ENCODE measurements at places on chromosomes 13 and 19. TPM values are rescaled to one million over a fixed set of nuclear protein-coding genes. Genes with fewer than 3 reads are reported as not detected.

DNA sequence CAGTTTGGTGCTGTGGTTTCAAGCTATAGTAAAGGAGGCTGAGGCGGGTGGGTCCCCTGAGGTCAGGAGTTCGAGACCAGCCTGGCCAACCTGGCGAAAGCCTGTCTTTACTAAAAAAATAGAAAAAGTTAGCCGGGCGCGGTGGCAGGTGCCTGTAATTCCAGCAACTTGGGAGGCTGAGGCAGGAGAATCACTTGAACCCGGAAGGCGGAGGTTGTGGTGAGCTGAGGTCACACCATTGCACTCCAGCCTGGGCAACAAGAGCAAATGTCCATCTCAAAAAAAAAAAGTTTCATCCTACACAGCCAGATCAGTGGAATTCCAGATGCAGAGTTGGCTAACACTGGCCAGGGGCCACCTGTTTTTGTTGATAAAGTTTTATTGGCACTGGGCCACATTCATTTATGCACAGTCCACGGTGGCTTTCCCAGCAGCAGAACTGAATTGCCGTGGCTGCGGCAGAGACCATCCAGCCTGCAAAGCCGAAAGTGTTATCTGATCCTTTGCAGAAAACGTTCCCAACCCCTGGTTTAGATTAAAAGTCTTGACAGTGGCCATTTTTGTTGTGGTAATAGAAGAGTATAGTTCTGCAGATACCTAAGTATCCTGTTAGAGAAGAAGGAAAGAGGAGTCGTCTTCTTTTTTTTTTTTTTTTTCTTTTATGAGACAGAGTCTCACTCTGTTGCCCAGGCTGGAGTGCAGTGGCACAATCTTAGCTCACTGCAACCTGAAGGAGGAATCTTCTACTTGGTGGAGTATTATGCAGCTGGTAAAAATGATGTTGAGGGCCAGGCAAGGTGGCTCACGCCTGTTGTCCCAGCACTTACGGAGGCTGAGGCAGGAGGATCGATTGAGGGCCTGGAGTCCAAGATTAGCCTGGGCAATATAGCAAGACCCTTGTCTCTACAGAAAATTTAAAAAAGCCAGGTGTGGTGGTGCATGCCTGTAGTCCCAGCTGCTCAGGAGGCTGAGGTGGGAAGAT, 8.7 kb downstream of the NCLN start:
- DNase-seq, result no peak

- DNase-seq, result no peak
Measured at GRCh38 chr19:38274739-38275138, 10.4 kb downstream of the SPINT2 start.

- DNase-seq, result no peak
Measured at GRCh38 chr13:48492096-48492440, 40.8 kb downstream of the RCBTB2 start.

- no peak for DNase-seq
Measured at GRCh38 chr13:54301085-54301484, 1272.5 kb downstream of the OLFM4 start.

DNA sequence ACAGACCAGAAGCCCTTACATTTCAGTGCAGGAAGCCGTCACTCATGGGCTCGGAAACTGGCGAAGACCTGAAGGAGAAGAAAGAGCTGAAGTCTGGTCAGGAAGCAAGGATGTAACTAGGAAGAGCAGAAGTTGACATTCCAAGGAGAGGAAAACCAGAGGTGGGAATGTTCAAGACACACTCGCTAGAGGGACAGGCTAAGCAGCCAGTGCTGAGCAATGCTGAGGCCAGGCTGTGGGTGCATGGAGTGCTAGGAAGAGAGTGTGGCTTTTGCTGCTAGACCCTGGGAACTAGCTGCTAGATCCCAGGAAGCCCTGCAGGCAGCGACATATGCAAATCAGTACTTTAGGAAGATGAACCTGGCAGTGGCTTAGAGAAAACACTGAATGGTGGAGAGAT, 12.1 kb upstream of the URAD start:
- no peak for DNase-seq

DNA sequence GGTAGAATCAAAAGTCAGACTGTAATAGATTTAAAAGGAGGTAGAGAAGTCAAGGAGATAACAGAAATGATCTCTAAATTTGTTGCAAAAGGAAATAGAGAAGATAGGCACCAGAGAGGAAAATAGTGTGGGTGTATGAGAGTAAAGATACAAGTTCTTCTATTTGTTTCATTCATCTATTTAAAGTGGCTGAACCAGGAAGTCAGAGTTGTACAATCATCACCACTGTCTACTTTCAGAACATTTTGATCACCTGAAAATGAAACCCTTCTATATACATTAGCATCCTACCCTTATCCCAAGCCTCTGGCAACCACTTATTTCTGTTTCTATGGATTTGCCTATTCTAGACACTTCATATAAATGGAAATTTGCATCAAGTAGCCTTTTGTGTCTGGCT, 36.7 kb downstream of the INTS6 start:
- no peak for DNase-seq

The GZMM gene
- total RNA-seq, result not detected
